ENCODE measurements at places on chromosomes 7 and 10.

DNA sequence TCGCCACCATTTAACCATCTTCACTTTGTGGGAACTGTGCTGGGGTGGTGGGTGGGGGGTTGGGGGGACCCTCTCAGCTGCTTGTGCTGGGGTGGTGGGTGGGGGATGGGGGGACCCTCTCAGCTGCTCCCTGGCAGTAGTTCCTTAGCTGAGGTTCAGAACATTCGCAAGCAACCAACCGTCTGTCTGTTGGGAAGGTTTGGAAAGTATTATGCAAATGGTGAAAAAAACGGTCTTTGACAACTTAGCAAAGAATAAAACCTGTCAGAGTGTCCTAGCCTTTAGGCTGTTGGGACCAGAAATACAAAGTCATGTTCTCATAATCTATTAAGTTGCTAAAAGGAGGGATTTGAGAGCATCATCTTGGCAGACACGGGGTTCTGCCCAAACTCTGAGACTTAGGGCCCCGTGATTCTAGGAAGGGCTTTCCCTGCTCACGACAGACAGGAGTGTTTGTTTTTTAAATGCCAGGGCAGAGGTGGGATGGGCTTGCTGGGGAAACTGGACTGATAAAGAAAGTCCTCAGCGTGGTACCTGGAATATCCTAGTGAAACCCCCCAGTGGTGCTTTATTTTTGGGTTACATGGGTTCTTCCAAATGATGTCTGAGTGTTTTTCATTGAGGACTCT, 14.1 kb upstream of the SRGN start:
- DNase-seq: no peak

GRCh38 chr7:139752604-139753003, 25.2 kb downstream of the HIPK2 start:
- DNase-seq: no peak

DNA sequence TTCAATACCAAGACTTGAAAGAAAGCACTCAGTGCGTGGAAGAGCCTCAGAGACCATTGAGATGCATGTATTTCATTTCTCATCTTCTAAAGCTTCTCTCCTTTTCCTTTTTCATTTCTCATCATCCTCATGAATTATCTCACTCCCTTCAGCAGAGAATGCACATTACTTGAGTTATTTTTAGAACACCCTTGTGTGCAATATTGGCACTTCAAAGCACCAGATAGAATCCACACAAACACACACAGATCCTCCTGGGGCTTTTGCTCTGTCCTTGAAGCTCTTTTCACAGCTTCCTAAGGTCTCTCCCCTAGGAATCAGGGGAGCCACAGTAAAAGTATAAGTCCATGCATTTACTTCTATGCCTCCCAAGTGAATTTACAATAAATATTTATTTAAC, 18.3 kb downstream of the DGKI start:
- DNase-seq: no peak

DNA sequence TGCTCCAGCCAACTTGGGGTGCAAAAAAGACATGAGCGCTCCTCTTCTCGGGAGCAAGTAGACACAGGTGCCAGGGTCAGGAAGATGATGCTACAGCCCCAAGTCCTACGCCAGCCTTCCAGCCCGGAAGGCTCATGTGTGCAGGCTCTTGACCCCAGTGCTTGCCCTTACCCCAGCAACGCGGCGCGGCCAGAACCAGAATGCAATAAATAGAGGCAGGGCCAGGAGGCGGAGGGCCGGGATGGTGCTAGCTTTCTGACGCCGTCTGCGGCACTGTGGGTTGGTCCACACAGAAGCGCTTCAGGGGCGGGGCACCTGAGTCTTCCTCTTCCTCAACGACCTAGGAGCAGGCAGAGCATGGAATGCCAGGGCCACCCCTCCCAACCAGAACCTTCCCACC, 15.0 kb upstream of the BAZ1B start:
- DNase-seq: no peak

- no peak for DNase-seq
Measured at GRCh38 chr7:74216361-74216761, 6.6 kb downstream of the LAT2 start.

- no peak for DNase-seq
Measured at GRCh38 chr10:103842605-103843004, 12.8 kb downstream of the SH3PXD2A start.

DNA sequence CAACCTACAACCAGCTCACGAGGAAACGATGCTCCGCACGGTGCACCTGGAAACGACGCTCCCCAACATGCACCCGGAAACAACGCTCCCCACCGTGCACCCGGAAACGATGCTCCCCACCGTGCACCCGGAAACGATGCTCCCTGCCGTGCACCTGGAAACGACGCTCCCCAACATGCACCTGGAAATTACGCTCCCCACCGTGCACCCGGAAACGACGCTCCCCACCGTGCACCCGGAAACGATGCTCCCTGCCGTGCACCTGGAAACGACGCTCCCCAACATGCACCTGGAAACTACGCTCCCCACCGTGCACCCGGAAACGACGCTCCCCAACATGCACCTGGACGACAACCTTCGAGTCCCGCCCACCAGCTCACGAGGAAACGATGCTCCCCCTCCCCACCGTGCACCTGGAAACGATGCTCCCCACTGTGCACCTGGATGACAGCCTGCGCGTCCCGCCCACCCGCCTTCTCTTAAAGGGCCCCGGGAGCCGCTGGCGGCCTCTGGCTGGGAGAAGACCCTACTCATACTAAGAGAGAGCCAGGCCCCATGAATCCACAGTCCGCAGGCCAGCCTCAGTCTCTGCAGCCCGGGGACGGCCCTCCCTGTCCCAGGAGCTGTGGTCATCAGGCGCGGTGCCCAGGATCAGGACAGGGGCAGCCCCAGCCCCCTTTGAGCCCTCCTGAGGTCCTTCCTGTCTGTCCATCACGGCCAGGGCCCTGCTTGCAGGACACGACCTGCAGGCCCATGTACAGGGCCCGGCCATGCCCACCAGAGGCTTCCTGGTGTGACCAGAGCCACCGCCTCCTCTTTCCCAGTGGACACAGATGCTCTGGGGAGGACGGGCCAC, 98.3 kb downstream of the PDGFA start:
- no peak for DNase-seq

DNA sequence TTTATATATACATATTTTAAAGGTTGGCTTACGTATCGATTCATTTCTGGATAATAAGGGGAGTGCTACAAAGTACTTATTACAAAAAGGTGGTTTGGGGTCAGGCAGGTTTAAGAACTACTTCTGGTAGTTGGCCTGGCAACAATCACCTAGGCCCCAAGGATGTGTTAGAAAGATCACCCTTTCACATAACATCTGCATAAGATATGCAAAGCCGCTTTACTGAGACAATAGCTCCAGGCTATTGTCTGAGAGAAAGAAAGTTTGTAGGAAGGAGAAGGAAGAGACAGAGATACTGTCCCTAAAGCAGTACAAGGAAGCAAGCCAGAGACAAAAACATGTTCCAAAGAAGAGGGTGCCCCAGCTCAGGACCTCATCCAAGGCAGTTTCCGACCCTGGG, 6.2 kb downstream of the PAXIP1 start:
- no peak for DNase-seq

DNA sequence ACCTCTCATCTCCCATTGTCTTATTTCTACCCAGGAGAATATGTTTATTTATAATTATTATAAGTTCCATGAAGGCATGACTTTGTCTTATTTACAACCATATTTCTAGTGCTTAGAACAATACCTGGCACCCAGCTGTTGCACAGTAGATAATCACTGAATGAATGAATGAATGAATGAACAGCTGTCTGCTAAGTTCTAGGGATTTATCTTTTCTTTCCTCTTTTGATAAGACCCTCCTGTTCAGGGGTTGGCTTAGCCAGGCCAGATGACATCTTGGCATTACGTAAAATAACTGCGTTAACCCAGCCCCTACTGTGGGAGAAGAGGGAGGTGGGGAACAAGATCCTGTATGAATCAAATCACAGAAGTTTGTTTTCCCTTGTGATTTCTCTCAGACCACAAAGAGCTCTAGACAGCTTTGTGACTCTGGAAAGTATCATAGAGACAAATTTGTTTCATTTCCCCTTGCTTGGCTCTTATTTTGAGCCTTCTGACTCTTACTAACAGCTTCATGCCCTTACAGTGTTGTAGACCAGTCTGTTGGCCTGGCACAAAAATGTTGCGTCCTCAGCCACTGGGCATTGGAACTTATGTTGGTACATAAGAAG, 8.4 kb downstream of the ZNF862 start:
- DNase-seq: no peak

DNA sequence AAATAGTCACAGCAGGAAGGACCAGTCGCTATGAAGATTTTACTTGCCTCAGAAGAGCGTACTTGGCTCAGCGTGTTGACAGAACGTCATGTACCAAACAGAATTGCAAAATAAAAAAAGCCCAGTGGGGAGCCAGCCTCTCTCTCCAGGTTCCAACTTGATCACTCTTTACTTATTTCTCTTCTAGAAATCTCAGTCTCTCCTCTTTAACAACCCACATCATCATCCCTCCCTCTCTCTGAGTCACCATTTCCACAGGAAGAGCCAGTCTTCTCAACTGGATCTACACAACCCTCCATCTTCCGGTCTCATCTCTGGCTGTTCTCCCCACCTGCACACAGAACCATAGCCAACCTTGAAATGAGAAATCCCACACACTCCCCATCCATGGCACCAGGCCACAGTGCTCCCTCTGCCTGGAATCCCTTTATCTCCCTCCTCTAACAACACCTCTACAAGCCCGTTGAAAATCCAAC, 718.3 kb downstream of the GRID1 start:
- DNase-seq: no peak

DNA sequence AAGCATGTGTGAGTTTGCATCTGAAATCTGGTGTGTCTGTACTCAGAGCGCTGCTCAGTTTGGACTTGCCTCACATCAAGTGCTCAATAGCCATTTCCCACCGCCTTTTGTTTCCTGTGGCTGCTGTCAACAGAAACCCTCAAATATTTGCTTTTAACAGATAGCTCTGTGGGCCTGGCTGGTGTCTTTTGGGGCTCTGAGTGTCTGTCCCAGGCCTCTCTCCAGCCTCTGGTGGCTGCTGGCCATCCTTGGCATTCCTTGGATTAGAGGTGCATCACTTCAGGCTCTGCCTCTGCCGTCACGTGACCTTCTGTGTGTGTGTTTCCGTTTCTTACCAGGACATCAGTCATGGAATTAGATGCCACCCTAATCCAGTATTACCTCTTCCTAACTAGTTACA, 9.3 kb downstream of the YKT6 start:
- DNase-seq: no peak

- DNase-seq: no peak
Measured at GRCh38 chr10:32941357-32941756, 16.7 kb downstream of the ITGB1 start.

DNA sequence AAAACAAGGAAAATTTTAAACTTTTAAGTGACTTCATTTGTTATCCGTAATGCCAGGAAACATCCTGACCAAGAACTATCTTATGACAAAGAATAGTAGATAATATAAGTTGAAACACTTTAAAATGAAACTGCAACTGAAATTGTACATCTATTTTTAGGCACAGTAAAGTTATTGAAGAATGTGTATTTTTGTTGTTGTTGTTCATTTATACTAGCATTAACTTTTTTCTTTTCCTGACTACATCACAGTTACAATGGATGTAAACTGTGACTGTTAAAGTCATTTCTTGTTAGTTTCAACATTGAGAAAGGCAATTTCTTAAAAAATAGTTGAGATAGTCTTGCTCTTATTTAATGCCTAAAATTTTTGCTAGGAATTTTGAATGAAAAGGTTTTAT, 2.6 kb downstream of the CPED1 start:
- no peak for DNase-seq

DNA sequence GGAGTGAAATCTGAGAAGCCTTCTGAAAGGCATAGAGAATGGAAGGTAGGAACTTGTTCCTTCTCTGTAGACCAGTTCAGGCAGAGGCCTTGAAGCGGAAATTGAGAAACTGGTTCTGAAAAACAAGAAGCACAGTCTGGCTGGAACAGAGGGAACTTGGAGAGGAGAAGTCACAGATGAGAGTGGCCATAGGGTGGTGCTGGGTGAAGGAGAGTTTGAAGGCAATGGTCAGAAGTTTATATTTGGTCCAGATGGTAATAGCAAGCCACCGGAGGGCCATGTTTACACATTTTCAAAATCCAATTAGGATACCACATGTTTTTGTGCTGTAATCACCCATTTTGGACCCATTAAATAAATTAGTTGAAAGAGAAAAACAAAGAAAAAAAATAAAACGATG, 692.5 kb downstream of the INHBA start:
- DNase-seq: no peak

- DNase-seq: no peak
Measured at GRCh38 chr10:3067859-3068179, 471 bp downstream of the PFKP start.

GRCh38 chr7:28986765-28987110, 28.6 kb upstream of the TRIL start:
- no peak for DNase-seq

- no peak for DNase-seq
Measured at GRCh38 chr10:16968416-16969041, 151.3 kb upstream of the RSU1 start.

GRCh38 chr10:129715805-129716204, 248.3 kb downstream of the EBF3 start:
- DNase-seq: no peak

DNA sequence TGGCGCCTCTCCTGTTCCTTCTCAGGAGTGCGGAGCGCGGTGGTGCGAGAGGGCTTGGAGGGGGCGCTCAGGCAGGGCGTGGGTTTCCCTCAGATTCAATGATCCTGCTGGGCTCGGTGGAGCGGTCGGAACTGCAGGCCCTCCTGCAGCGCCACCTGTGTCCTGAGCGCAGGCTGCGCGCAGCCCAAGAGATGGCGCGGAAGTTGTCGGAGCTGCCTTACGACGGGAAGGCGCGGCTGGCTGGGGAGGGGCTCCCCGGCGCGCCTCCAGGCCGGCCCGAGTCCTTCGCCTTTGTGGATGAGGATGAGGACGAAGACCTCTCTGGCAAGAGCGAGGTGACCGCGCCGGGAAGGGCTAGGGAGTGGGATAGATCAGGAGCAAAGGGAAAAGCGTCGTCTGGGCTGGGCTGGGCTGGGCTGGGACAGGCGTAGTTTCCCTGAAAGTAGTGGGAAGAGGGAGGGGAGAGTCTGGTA, 17.0 kb downstream of the FAM131B start:
- peak; percentile 52 for DNase-seq
